Activated effector memory CD4-positive, alpha-beta T cell treated with anti-CD3 and anti-CD28 coated beads, Interleukin-2, amount 50 U/mL, for 16 hours (primary cell): ENCODE measurements at places on chromosomes 7 and 10.

DNA sequence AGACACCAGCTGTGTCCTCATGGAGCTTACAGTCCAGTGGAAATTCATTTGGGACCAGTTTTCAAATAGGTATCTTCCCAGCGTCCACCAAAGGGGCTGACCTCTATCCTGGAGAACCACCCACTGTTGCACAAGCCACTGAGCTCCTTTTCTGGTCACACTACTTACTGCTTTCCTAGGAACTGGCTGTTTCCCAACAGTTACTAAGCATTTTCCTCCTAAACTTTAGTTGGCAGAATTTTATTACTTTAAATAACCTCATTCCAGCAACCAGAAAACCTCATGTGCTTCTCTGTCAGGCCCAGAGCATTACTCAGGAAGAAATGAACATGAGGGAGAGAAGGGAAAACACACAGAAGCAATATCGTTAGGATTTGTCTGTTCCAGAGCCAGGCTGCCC lies 183.1 kb downstream of the GPAM start:
- no peak for DNase-seq

GRCh38 chr7:12930534-12930933 lies 243.1 kb downstream of the ARL4A start:
- no peak for DNase-seq

GRCh38 chr7:98881561-98882315 lies 3.4 kb downstream of the TRRAP start:
- no peak for DNase-seq

DNA sequence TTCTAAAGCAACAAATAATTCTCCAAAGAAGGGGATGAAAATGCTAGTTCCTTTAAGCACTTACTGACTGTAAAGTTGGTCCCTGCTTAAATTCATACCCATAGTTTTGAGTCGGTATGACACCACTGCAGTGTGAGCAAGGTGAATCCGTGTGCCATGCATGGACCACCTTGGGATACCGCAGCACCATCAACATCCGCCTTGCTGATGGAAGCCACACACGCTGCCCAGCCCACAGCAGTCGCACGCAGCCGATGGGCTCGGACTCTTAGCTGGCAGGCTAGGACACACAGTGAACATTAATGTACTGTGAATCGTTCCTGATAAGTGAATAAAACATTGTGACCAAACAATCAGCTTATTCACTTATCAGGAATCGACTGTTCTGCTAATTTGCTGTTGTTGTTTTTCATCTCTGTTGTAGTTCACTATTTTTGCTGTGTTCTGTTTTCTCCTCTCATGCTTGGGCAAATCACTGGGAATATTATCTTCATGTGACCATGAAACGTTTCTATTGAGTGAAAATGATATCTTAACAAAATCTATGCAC lies 275.5 kb downstream of the USP6NL start:
- DNase-seq: no peak

- no peak for DNase-seq
Measured at GRCh38 chr10:4663162-4663992, 162.6 kb upstream of the AKR1E2 start.

DNA sequence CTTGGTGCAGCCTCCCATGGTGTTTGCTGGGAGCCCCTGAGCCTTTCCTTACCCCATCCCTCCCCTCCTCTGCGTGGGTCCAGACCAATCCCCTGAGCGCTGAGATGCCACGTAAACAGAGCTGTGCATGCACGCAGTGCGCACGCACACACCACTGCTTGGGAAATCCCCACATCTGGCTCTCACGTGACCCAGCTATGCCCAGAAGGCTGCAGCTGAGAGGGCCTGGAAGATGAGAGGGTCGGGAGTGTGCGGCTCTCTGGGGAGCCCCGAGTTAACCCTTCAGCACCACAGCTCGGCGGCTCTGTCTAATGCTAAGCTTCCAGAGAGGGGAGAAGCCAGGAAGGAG lies 177.2 kb downstream of the SH3PXD2A start:
- DNase-seq: peak; percentile 95

DNA sequence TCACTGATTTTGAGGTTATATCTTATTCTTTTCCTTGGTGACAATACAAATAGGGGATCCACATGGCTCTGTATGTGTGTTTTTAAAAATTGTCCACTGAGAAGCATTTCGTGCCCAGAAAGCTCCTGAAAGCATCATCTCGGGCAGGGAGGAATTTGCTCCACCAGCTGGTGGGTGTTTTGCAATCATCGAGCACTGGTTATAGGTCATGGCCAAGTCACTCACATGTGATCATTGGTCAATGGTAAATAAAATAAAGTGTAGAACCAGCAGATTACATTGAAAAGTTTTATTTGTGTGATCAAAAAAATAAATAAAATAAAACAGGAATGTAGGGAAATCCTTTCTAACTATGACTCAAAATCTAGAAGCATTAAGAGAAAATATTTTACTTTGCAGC lies 23.0 kb upstream of the SNX13 start:
- DNase-seq: no peak

GRCh38 chr7:158121441-158122045 lies 466.1 kb downstream of the PTPRN2 start:
- no peak for DNase-seq

DNA sequence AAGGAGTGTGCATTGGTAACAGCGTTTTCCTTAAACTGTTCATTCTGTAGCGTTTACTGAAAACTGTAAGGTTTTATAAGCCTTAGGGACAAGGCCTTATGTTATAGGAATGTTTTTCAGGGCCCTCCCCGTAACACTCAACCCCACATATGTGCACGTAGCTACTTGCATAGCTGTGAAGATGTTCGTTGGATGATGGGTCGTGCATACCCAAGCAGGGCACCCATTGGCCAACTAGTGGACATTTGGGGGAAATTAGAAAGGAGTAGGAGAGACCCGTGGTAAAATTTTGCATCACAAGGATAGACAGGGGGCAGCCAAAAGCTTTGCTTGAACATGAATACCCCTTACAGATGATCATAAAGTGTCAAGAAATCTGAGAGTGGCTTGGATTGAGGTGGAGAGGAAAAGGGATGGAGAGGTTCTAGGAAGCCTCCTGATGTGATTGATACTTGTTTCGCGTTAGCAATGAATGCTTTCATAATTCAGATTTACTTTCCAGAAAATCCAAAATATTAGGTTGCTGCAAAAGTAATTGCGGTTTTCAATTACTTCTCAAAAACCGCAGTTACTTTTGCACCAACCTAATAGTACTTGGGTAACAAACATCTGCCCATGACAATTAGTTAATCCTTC lies 878 bp downstream of the SEC61A2 start:
- peak; percentile 76 for DNase-seq

DNA sequence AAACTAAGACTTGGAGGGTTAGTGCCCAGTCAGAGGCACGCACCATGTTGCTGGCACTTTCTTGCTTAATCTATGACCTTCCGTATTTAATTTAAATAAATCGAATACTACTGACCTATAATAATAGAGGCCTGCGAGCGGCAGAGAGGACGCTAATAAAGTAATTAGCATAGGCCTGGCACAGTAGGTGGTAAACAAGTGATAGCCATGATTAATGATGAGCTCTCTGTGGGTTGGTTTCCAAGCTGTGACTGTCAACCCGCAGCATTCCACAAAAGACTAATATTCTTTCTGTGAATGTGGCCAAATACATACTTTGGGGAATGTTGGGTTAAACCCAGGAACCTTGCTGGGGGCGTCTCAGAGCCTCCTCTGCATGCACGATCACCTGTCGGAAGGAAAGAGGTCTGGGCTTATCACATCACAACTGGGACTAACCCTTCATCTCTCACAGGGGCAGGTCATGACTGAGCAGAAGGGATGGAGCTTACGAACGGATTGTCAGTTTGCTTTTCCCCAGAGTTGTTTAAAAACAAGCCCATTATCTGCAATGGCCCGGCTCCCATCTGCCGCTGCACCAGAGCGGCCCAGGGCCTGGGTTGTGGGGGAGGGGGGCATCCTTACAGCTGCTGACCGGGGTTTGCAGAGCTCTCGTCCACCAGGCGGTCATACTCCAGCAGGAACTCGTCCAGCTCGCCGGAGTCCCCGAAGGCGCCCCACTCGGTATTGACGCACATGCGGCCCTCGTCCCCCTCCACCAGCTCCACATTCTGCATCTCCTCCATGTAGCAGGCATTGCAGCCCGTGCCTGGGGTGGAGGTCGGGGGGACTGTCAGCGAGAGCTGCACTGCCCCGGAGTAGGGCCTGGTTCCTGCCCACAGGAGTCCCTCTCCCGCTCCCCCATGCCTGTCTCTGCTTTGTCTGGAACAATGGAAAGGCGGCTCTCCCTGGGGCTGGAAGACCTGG lies 6.2 kb upstream of the MYL7 start:
- DNase-seq: peak; percentile 55

DNA sequence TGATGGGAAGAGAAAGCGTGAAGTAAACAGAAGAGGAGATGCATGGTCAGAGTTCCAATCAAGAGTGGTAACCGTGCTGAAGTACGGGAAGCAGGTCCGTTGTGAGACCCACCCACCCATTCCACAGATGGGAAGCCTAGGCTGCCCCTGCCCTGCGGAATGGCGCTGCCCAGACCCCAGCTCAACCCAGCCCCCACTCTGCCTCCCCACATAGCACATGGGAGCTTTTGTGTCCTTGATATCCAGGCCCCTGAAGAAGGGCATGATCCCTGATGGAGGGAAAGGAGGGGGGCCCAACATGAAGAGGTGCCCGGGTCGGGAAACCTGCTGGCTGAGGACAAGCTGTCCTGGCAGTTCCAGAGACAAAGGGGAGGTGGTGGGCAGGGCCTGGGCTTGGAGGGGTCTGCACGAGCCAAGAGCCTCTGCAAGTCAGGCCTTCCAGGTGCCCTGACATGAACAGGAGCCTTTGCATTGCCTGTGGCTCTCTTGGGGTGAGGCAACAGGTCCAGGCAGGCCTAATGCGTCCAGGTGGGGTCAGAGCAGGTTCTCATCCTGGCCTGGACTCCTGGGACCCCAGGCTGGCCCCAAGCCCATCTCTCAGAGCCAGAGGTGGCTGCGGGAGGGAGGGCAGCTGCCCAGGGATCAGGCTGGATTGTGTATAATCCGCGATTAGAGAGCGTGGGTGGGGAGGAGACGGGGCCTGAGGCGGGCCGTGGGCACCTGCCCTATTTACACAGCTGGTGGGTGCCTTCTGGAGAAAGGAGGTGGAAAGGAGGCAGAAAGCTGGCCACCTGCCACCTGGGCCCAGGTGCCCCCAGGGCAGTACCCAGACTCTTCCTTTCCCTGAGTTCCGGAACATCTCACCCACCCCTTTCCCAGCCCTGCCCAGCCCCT lies 23.5 kb downstream of the YKT6 start:
- DNase-seq: no peak

DNA sequence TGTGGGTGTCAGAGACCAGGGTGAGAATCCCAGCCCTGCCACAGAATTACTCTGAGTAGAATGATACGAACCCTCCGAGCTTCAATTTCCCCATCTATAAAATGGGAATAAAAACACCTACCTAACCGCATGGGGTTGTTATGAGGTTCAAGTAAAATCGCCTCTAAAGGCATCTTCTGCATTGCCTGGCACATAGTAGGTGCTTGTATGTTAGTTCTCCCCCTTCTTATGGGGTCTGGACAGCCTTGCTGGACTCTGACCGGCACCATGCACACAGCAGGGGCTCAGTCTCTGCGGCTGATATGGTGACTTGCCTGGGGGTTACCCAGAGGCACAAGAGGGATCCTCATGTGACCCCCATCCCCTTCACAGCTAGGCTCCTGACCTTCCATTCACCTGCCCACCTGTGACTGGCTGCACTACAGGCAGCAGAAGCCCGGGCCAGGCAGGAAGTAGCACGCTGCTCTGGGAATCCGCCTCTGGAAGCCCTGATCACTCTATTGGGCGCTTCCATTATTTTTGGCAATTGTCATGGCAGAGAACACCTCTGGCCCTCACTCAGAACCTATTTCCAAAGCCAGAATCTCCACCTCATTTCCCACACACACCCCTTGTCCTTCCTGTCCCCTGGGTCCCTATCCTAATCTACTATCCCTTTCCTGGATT lies 6.0 kb downstream of the SH3PXD2A start:
- DNase-seq: no peak

- peak; percentile 27 for DNase-seq
Measured at GRCh38 chr10:132117636-132118190, 52.0 kb downstream of the JAKMIP3 start.

DNA sequence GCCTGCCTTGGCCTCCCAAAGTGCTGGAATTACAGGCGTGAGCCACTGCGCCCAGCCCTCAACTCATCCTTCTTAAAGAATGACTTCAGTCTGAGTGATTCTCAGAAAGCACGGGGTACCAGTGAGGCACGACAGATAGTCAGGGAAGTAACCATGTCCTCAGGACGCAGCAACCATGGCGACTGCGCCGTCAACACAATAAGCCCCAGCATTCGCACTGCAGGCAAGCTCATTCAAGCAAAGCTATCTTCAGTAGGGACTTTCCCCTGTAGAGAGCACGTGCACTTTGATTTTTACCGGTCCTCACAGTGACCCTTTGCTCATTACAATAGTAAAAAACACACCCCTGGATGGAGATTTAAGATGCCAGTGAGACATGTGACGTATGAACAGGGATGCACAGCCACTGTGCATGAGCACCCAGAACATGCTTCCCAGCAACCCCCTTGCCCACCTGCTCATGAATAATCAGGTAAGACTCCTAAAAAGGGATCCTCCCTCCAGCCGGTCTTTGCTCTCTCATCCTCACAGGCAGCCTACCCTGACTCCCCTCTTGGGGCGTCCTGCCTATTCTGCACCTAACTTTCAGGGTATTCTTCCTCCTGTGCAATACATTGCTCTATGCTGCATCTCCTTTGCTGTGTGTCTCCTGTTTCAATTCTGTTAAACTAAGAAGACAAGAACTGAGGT lies 9.1 kb downstream of the WDR86 start:
- no peak for DNase-seq

DNA sequence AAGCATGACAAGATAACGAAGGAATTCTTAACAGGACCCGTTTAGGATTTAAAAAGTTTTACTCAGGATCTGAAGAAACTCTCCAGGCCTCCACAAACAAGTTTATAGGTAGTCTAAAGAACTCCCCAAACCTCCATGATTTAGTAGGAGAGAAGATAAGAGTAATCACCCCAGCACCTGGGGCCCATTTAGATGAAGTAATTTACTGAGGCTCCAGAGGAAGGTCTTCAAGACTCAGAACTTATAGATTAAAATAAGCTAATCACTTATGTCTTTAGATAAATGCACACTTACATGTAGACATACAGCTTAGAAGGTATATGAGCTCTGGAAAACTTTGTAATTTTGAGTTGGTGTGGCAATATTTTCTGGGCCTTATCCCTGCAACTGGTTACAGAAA lies 123.8 kb downstream of the HBP1 start:
- DNase-seq: no peak

GRCh38 chr7:50372923-50373322 lies 68.4 kb downstream of the IKZF1 start:
- no peak for DNase-seq

DNA sequence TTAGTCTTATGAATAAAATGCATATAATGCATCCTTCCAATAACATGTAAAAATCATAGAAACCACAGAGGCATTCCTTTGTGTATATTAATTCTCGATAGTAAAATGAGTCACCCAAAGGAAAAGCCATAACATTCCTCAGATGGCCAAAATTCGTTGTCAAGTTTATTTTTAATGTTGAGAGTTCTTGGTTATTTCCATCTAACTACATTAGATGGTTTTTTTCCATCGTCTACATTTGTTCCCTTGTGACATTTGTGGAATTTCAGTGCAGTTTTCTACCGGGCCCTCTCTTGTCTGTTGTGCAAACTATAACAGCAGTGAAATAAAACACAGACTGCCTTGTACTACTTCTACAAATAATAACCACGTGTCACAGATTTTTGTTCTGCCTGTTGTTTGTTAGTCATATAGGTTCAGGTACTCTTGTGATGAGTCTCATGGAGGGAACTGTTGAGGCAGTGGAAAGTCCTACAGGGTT lies 54.7 kb upstream of the CCAR1 start:
- DNase-seq: no peak
